ENCODE measurements at places on chromosomes 16 and 17.
A peak's percentile ranks its signal among the peaks of the same experiment; 100 is the strongest.

GRCh38 chr16:4322121-4323052, 6.5 kb downstream of the GLIS2 start:
- no peak for DNase-seq

- DNase-seq = no peak
Measured at GRCh38 chr16:84514295-84514873, 9.9 kb upstream of the MEAK7 start.

- DNase-seq = no peak
Measured at GRCh38 chr16:65572156-65572555, 450.3 kb upstream of the CDH11 start.

DNA sequence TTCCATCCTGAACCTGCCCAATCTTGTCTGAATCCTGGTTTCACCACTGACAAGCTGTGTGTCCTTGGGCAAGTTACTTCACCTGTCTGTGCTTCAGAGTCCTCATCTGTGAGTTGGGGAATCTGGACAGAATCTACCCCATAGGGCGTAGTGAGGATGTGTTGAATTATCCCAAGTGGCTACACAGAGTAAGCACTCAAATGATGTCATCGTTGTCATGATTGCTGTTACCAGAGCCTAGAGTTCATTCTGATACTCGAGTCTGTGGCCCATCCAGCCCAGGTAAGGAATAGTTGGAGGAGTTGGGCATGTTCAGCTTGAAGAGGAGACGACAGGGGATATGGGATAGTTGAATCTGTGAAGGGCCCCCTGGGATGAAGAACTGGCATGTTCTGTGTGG, 45.9 kb downstream of the MAPT start:
- no peak for DNase-seq

DNA sequence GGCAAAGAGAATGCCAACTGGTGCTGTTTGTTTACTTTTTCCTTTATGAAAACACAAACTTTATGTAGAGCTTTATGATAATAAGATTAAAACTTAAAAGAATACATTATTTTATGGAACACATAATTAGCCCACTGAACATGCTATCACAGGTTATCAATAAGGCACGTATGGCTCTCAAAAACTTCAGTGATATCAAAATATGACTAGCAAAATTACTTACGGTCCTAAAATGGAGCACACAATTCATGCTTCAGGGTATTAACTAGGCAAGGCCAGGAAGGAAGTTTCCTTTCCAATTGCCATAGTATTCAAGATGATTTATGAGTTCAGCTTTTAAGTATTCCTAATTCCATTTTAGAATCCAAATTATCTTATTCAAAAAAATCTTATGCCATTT, 3.6 kb downstream of the RNF43 start:
- no peak for DNase-seq

GRCh38 chr16:88568710-88569613, 1.2 kb upstream of the ZC3H18 start:
- DNase-seq = no peak

DNA sequence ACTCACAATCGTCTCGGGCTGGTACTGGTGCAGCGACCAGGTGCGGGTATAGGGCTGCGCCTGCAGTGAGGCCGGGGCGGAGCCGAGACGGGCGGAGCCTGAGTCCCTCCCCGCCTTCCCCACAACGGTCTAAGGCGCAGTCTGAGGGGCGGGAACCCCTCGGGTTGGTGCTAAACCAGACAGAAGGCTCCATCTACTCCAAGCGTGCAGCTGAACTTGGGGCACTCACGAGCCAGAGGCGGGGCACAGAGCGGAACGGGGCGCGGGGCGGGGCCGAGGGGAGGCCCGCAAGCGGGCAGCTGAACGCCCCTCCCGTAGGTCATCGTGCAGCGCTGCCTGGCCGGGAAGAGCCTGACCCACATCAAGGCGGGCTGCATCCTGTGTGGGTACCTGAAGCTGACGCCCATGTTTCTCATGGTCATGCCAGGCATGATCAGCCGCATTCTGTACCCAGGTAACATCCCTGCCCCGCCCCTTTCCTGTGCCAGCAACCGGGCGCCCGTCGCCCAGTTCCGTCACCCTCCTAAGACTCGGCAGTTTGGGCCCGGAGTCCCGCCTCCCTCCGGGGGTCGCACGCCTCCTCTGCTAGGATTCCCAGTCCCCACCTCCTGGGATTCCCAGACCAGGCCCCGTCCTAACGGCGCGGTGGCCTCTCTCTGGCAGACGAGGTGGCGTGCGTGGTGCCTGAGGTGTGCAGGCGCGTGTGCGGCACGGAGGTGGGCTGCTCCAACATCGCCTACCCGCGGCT, 5.0 kb downstream of the SLC5A2 start:
- peak; percentile 26 for DNase-seq

DNA sequence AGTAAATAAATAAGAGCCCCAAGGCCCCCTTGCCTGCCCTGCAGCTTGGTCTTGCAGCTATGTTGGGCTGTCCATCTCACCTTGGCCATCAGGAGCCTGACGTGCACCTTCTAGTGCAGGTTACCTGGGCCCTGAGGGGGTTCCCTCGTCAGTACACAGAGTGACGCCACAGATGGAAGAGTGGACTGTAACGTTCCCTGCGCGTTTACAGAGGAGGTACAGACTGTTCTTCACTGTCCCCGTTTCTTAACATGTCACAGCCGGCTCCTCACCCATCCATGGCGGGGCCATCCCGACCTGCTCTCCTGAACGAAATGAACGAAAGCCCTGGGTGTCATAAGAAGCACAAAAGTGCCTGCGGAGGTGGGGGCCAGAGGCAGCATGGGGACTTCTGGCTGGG, 15.9 kb upstream of the FASN start:
- DNase-seq = no peak

- DNase-seq = no peak
Measured at GRCh38 chr17:9905902-9906301, 831 bp upstream of the RCVRN start.

- no peak for DNase-seq
Measured at GRCh38 chr16:17205279-17206211, 265.2 kb downstream of the XYLT1 start.

- DNase-seq = no peak
Measured at GRCh38 chr16:8229011-8229520, 361.2 kb downstream of the TMEM114 start.

GRCh38 chr16:87754535-87754934, 11.3 kb downstream of the KLHDC4 start:
- no peak for DNase-seq
